GM12892 (cell line): ENCODE measurements at places on chromosomes 7 and 10.

DNA sequence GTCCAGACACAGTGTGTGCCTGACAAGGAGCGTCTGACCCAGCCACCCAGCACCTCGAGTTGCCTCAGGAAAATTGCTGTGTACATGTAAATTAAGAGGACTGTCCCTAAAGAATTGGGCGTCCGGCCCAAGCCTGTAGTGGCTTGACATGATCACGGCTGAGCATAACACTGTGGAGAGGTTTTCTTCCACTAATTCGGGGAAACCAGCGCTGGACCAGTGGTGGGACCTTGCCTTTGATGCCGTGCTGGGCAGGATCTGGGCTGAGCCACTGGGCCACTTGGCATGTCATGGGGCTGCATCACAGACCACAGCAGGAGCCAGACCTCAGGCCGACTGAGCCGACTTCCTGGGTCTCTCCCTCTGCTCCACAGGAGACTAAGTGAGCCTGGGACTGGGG lies 282.5 kb downstream of the GLRX3 start:
- no peak for DNase-seq

- no peak for DNase-seq
Observed at GRCh38 chr7:28813243-28813962, 144.7 kb downstream of the TRIL start.

GRCh38 chr10:28367929-28368484 lies 65.1 kb upstream of the MPP7 start:
- peak; percentile 16 for DNase-seq

DNA sequence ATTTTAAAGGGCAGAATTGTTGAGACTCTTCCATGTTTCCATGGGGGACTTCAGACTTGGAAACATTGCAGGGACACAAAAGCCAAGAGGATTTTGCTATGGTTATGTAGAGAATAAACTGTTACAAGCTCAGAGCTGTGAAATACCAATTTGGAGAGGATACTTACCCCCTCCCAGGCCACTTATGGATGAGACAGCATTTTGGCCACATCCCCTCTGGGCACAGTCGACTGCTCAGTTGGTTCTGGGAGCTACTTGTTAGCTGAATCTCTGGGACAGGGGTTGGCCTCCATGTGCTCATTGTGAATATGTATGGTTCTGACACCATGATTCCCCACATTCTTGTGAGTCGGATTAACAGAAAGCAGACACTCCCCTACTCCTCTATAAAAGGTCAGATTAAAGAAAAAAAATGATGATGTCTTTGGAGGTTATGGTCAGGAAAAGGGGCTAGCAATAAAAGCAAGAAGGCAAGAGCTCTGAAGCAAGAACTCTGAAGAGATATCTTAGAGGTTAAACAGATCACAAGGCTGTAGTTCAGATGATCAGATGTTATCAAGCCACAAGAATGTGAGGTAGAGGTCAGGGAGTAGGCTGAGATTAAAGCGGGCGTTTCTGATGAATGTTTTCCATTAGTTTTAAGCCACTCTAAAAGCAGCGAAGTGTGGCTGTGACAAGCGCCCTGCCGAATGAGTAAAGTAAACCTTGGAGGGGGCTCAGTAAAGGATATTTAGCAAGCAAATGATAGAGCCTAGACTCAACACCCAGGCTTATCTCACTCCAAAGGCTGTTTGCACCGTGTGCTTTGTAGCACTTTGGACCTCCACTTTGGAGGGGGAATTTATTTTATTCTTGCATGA lies 17.2 kb downstream of the STAMBPL1 start:
- DNase-seq: no peak

DNA sequence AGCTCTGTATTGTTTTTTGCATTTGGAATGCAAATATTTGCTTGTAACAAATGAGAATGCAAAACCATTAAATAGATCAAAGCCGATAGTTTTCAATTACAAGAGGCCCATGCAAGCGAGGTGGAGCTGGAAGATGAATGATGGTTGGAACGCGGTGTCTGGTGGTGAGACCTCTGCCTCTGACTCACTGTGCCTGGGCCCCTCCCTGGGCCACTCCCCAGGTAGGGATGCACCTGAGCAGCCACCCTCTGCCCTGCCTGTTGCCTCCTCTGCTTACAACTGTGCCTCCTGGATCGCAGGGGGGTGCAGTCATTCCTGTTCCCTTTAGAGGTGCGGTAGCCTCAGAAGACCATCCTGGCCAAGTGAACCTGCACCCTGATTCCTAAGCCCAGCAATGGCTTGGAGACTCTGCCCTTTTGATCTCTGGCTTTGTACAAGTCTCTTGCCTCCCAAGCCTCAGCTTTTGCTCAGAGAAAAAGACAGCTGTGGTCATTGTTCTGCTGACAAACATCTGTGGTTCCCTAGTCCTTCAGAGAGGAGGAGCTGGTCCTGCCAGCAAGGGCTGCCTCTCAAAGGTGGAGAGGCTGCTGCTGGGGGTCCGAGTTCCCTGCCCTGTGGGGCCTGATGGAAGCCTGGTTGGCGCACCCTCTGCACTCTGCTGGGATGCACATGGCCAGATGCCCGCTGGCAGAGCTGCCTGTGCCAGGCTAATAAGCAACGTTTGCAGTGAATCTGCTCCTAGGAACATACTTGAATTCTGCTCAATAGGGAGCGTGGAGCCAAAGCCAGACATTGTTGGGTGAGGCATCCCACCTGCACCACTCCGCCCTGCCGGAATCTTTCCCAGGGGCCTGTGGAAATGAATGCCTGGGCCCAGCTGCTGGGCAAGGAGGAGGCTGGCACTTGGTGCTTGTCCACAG lies 126.3 kb upstream of the TCERG1L start:
- no peak for DNase-seq
